ENCODE measurements at places on chromosomes 11 and 22.
A peak's percentile ranks its signal among the peaks of the same experiment; 100 is the strongest.

DNA sequence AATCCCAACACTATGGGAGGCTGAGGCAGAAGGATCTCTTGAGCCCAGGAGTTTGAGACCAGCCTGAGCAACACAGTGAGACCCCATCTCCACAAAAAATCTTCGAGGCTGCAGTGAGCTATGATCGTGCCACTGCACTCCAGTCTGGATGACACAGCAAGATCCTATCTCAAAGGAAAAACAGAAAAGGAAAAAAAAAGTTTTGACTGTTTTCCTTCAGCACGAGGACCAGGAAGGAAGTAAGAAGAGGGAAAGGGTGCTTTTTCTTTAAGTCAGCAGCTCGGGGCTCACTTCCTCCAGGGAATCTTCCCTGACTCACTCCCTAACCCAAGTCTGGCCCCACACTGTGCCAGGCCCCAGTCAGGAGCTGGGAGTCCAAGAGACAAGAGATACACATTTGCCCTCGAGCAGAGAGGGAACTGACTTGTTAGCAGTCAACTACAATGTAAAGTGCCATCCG is 14.2 kb downstream of the ARRB1 start:
- DNase-seq, result no peak

GRCh38 chr22:23774922-23775436 is 2.3 kb downstream of the MMP11 start:
- no peak for DNase-seq

GRCh38 chr11:56331861-56332491 is 13.9 kb upstream of the OR8K1 start:
- DNase-seq, result peak; percentile 5

- no peak for DNase-seq
Observed at GRCh38 chr11:13352711-13353110, 75.1 kb downstream of the BMAL1 start.

GRCh38 chr11:12287374-12288211 is 89.8 kb upstream of the PARVA start:
- DNase-seq, result peak; percentile 48

DNA sequence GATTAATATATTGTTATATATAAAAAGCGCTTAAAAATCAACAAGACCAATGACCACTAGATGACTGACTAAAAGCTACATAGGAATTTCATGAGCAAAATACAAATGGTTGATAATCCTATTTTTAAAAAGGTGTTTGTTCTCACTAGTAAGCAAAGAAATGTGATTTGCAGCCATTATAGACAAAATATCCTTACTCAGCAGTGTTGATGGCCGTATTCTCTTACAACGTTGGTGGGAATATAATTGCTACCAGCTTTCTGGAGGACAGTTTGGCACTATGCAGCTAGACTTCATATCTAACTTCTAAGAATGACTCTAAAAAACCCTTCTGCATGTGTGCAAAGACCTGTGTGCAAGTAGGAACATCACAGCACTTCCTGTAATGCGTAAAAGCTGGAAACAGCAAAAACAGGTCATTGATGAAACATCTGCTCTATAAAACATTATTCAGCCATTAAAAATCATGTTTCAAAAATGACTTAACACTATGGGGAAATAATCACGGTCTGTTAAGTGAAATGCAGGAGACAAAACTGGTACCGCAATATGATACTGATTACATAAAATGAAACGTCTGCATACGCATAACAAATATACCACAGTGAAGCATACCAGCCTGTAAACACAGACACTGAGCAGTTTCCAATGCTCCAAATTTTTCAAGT is 70.1 kb upstream of the LINC01488 start:
- no peak for DNase-seq

DNA sequence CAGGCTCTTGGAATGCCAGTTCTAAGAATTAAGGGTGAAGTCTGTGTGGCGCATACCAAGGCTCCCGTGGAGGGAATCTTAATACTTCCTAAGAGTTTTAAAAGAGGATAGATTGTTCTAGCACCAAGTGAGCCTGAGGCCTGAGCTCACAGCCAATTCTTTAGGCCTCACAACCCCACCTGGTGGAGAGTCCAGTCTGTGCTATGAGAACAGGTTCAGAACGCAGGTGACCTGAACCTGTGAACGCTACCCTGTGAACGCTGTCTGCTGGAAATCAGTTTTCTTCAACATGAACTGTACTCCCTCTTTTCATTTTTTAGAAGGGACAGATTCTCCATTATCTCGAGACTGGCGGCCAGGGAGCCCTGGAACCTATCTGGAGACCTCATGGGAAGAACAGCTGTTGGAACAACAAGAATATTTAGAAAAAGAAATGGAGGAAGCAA is 43.2 kb upstream of the DLAT start:
- peak; percentile 87 for DNase-seq

DNA sequence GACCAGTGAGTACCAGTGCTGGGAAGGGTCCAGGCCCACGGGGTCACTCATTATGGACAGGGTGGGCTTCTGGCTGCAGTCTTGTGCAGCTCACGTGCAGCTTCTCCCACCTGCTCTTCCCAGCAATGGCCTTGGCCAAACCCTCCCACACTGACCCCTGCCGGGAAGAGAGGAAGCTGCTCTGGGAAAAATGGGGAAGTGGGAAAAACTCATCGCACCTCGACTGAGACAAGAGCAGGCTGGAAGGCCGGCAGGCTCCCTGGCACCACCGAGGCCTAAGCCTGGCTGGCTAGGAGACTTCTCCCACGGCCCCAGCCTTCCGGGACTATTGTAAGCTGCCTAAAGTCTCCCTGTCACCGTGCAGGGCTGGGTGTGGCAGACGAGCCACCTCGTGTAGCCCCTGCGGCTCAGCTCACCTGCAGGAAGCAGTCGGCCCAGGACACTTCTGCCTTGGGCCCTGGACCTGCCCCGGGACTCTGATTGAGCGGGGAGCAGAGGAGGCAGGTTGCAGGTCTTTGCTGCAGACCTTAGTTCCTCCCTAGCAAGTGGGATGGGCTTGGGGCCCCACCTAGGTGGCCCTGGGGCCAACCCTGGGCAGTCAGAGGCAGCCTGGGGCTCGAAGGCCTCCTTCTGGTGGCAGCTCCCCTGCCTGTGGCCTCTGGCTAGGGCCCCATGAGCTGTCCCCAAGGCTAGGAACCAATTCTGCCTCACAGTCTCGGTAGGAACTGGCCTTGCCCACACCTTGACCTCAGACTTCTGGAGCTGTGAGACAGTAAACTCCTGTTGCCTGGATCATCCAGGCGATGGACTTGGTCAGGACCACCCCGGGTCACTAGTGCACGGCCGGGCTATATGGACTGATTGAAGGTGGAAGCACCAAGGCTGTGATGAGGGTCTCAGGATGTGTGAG is 23.1 kb downstream of the MRGPRG start:
- DNase-seq, result peak; percentile 41

- DNase-seq, result no peak
Observed at GRCh38 chr11:60183591-60184205, 815 bp upstream of the MS4A6A start.

GRCh38 chr11:19237813-19238212 is 2.9 kb downstream of the E2F8 start:
- DNase-seq, result peak; percentile 68

DNA sequence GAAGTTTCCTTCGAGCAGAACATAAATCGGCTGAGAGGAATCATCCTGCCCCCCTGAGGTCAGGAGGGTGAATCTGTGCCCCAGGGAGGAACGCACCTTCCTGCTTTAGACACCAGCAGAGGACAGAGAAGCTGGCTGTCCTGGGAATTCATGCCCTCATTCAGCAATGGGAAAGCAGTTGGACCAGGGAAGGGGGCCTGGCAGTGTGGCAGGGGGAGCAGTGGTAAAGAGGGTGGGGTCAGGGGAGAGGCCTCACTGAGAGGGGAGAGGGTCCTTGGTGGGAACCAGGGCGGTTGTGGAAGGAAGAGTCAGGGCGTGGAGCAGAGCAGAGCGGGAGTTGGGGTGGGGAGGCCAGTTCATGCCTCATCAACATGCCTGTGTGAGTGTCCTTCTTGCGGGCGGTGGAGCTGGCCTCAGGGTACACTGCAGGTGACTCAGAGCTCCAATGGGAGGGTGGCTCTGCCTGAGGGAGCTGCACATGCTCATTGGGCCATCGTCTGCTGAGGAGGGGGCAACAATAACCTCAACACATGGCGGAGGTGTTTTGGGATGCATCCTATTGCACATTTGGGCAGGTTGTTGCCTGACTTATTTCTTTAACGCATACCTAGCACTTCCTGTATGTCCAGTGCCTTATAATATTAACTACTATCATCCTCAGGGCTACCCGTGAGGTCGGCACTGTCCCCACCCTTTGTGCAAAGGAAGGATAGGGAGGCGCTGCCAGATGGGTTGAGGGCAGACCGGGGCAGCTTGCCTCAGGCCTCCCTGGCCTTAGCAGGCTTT is 23.2 kb downstream of the MED15 start:
- DNase-seq, result peak; percentile 56

GRCh38 chr22:27298332-27298731 is 503.2 kb downstream of the MN1 start:
- DNase-seq, result no peak

GRCh38 chr11:126163074-126163700 is 48.3 kb downstream of the RPUSD4 start:
- no peak for DNase-seq

- no peak for DNase-seq
Observed at GRCh38 chr11:4191031-4191571, 96.5 kb downstream of the RRM1 start.

GRCh38 chr11:110526323-110526722 is 96.6 kb downstream of the FDX1 start:
- DNase-seq, result no peak

GRCh38 chr22:34798605-34799004 is 267.4 kb upstream of the ISX start:
- no peak for DNase-seq

DNA sequence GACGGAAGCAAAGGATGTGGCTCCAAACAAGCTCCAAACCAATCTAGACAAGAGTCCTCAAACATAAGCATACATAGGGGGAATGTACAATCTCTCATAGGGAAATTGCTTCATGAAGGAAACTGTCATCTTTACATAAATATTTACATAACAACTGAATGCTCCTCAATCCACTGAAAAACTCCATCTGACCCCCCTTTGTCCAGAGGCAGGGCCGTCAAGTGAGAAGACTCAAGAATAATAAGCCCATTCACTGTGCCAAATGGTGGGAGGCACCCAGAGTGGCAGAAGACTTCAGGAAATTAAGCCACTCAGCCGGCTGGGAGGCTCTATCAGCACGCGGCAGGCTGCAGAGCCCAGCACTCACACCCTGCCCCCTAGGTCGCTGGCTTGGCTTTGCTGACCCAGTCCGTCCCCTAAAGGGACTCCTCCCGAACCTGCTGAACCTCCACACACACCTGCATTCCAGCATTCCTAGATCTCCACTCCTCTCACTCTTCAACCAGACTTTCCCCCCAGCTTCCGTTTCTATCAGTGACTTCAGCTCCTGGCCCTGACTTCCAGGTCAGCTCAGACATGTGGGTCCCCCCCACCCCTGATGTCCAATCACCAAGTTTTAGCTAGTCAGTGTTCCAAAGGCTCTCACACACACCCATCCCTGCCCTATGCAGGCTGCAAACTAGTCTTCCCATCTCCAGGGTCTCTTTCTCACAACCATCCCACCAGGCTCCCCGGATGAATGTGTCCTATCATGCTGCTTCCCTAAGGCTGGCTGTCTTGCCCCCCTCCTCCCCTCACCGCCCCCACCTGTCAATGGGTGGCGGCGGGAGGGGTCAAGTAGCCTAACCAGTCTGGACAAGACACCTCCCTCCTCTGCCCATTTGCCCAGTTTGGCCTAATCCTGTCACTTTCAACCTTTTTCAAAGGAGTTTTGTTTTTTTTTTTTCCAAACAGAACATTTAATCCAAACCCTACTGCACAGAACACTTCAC is 11.3 kb downstream of the VPS37C start:
- peak; percentile 30 for DNase-seq

GRCh38 chr22:25086902-25087282 is 112.8 kb upstream of the CRYBB3 start:
- DNase-seq, result no peak

- no peak for DNase-seq
Observed at GRCh38 chr11:30774496-30775232, 188.5 kb upstream of the MPPED2 start.

DNA sequence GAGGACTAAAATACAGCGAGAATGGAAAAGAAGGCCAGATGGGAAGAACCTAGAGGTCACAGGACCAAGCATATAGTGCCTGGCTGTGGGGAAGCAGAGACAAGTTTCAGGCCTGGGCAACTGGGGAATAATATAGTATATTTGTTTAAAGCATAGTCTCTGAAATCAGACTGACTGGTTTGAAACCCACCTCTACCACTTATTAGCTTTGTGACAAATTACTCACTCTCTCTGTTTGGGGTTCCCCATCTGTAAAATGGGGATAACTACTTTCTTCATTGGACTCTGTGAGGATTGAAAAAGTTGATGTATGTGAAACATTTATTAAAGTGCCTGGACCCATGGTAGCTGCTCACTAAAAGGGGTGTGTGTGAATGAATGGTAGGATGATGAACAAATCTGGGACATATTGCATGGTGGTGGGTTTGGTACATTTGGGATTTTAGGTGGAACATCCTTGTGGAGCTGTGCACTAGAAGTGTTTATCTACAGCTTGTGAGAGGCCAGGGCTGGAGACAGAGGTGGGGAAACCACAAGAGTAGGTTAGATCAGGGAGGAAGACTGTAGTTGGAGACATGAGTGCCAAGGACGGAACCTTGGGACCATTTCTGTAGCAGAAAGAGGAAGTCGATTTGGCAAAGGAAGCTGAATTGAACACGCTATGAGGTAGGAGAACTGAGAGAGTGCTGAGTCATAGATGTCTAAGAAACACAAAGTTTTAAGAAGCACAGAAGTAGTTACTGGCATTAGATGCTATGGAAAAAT is 52.6 kb downstream of the SWAP70 start:
- no peak for DNase-seq

- DNase-seq, result no peak
Observed at GRCh38 chr11:28922386-28922981, 814.3 kb downstream of the METTL15 start.

- peak; percentile 58 for DNase-seq
Observed at GRCh38 chr22:37326726-37327125, 44.4 kb downstream of the CYTH4 start.

DNA sequence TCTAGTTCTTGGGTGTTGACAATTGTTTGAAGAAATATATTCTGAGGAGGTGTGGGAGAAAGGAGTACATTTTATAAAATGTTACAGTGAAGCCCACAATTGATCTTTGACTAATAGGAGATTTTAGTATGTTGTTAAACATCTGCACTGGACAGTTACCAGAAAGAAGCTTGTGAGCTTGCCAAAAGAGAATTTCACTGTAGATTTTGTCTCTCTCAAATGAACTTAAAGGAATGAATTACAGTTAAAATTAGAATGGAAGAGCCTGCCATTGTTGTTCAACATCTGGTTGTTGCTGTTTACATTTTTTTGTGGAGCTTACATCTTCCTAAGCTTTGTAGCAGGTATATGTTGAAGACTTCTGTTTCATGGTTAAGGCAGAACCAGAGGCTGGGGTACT is 620.5 kb upstream of the CCDC179 start:
- no peak for DNase-seq

DNA sequence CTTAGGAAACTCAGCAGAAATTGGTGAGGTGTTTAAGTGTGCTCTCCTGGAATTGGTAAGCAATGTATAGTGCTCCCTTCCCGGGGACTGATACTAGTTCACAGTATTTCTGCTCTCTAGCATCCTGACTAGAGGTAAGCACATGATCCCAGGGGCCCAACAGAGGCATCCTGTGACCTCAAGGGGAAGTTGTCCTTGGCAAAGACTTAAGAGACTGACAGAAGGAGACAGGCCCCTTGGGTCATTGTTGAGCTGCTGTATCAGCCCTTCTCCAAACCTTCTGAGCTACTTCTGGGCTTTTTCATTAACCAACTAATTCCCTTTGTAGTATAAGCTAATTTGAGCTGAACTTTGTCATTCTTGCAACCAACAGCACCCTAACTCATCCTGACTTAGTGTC is 4.3 kb upstream of the TBC1D22A start:
- no peak for DNase-seq
